ENCODE measurements at places on chromosomes 4 and X.

GRCh38 chr4:152065545-152065944 lies 304.7 kb upstream of the GATB start:
- no peak for DNase-seq

GRCh38 chrX:24204331-24204730 lies 54.8 kb downstream of the ZFX start:
- DNase-seq: no peak

DNA sequence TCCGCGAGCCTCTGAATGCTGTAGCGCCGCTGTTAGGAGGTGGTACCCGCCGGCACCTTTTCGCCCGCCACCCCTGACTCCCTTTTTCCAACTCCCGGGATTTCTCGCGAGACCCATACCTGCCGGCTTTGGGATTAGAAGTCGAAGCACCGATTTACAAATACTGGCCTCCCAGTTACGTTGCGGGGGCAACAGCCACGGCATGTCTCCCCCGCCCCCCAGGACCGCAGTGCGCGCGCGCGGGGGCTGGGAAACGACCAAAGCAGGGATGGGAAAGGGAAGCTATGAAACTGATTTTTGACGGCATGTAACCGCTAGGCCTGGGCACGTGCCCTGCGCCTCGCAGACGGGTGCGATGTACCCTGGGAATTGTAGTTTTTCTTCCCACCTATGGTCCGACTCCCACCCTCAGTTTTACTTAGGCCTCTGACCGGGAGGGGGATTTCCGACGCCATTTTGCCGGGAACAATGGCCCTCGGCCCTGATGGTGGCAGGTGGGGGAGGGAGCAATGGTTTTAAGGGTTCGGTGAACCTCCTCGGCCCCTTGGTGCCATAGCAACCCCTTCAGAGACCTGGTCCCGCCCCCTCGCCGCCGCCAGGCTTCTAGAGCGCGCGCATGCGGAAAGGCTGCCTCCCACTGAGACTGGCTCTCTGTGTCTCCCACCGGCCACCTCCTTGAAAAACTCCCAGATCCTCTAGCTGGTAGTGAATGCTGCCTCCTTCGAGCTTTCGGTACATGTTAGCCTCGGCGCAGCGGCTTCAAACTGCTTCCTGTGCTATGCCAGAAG lies 772 bp upstream of the WNK3 start:
- peak; percentile 61 for DNase-seq

DNA sequence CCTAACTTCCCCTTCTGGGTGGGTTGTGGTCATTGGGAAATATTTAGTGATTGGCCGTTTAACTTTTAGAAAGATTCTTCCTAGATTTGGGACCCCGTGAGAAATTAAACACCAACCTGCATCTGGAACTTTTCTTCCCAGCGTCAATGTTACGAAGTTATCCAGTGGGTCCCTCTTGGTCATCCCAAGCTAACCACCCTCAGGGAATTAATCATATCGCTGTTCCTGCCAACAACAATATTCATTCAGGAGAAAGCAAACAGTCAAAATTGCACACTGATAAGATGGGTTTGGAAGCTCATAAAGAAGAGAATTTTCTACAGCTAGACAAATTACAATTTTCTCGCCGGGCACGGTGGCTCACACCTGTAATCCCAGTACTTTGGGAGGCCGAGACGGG lies 121.2 kb upstream of the STX18 start:
- DNase-seq: no peak

GRCh38 chr4:8149664-8150063 lies 8.9 kb downstream of the ABLIM2 start:
- no peak for DNase-seq

- no peak for DNase-seq
Measured at GRCh38 chrX:55867181-55867651, 149.7 kb downstream of the RRAGB start.

DNA sequence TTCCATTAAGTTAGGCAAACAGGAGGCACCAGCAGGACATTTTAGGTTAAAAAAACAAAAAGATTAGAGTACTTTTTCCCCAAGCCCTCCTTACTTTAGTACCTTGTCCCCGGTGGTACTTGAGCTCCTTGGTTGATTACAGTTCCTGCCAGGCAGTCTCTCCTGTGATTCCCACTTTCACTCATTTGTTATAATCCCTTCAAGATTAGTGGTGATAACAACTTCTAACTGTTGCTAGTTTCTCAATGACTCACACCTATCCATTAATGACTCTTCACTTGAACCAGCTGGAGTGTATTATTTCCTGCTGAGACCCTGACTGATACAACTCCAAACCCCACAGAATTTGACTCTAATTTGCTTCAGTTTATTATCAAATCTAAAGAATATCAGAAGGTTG lies 765.0 kb upstream of the DIAPH2 start:
- no peak for DNase-seq

GRCh38 chr4:166228112-166228511 lies 355.1 kb downstream of the TLL1 start:
- DNase-seq: no peak

GRCh38 chr4:123421227-123421936 lies 24.8 kb downstream of the SPRY1 start:
- DNase-seq: no peak

DNA sequence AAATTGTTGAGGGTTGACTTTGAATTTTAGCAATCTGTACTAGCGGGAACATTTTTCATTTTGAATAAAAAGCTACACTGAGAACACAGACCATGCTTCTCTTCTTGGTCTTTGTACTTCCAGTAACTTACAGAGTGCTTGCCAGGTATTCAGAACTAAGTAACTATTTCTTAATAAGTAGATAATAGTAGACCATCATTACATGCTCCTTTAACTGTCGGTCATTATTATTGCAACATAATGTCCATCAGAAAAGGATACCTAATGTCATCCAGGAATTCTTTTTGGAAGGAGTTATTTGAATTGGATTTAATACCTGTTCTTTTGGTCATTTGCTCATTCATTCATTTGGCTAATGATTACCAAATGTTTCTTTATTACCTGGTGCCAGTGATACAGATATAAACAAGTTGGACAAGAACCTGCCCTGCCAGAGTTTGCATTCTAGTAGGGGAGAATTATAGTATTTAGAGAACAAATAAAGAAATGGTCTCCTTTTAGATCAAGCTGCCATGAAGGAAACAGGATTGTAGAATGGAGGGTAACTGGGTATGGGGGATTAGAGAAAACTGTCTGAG lies 32.7 kb downstream of the CWH43 start:
- no peak for DNase-seq

- no peak for DNase-seq
Measured at GRCh38 chr4:38832206-38832605, 24.4 kb downstream of the TLR6 start.

DNA sequence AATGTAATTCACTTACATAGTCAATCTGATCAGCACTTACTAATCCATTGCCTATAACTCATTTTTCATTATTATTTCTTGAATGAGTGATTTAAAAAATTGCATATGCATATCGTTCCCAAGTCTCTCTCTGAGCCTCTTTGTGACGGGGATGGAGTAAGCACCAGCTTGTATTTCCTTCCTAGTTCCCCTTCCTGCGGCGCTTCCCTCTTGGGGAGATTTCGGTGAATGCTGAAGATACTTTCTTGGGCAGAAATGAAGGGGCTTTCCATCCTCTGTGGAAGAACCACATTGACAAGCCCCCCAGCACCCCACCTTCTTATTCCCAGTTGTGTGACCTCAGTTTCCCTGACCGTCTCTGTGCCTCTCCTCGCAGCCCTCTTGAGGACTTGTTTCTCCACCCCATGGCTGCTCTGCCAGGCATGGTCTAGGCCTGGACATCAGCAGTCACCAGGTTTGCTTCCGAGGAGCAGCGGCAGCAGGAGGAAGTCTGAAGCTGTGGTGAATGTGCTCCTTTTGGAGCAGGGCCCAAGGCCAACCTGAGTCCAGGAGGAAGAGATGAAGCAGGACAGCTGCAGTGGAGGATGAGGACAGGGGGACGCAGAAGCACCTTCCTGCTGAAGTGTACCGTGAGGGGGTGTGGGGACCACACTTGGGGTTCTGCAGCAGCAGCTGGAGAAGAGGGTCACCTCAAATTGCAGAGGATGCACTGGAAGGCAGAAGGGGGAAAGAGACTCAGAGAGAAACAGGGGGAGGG lies 124.9 kb downstream of the IRF2 start:
- DNase-seq: no peak

DNA sequence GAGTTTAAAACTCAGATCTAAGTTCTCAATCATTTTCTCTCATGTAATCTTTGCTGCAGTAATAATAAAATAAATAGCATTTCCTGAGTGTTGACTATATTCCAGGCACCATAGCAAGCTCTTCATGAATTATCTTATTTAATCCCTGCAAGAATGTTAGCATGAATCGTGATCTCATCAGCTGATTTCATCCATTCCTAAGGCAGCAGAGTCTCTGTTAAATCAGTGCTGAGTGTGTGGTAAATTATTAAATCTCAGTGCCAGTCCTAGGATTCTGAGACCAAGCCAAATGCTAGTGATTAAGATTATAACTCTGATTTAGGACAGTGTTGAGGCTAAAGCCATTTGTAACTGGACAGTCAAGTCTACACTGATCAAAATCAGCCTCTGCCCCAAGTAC lies 240.3 kb upstream of the TAPT1 start:
- DNase-seq: no peak

DNA sequence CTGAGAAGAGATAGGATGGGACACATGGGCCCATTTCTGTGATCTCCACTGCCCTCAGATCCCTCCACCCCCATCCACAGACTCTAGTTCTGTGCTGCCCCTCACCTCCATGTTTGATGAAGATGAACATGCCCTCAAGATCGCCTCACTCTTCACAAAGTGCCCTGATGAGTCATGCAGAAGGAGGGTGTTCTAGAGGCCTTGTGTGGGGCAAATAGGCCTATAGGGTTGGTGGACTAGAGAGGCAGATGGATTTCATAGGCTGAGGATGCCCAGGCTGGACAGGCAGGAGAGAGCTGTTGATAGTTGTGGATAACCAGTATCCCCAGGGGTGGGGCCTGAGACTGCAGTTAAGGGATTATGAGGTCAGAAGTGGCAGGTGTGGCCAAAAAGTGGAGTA lies at the start of gene CXorf65:
Gene CXorf65, minus strand, starts transcription at position 314 of the 400 bp plus-strand sequence. Its CDS starts 184 bp downstream, at position 130.
- no peak for DNase-seq

DNA sequence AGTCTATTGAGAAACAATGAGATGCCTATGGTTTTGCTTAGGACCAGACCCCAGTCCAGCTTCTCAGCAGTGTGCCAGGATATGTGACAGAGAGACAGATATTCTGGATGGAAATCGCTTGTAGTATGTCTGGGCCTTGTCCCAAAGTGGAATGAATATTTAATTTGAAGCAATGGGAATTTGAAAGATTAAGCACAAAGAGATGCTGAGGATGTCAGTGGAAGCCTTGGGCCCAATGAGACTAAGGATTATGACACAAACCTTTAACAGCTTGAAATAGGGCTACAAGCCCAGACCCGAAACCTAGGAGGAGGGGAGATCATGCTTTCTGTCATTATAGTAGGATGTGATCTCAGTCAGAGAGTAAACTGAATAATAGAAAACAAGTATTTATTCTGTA lies 459.2 kb downstream of the FAT4 start:
- DNase-seq: no peak

GRCh38 chr4:42641161-42641560 lies 15.7 kb downstream of the ATP8A1 start:
- no peak for DNase-seq

- no peak for DNase-seq
Measured at GRCh38 chr4:78956975-78957374, 17.7 kb upstream of the PAQR3 start.

DNA sequence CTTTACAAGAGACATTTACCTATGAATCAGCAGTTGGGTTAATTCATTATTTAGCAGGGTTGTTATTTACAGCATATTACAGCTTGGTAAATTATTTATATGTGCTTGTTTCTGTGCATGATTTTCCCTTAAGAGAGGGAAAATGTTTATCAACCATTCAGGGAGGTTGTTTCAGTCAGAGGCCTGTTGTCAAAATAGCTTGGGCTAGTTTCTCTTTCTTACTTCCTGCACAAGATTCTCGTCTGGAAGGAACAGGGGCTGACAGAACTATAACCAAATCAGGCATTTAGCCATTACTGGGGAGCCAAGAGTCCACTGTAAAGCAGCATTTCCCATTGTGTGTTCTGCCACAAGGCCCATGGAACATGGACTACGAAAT lies 135.8 kb downstream of the HS6ST2 start:
- no peak for DNase-seq

DNA sequence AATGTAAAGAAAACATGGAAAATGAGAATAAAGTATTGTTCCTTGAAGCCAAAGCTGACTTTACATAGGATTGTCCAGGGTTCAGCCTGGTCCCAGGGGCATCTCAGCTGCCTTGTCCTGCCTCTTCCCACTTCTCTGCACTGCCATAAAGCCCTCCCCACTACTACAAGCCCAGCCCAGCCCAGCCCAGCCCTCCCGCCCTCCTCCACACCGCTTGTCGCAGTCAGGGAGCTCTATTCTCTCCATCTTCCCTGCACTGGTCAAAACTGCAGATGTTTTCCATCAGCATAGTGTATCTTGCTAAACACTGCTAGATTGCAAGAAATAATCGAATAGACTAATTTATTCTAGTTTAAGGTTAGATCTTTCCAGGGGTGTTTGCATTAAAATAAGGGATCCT lies 100.3 kb downstream of the TENM3 start:
- no peak for DNase-seq

- peak; percentile 16 for DNase-seq
Measured at GRCh38 chr4:185039508-185040273, 21.4 kb downstream of the HELT start.

DNA sequence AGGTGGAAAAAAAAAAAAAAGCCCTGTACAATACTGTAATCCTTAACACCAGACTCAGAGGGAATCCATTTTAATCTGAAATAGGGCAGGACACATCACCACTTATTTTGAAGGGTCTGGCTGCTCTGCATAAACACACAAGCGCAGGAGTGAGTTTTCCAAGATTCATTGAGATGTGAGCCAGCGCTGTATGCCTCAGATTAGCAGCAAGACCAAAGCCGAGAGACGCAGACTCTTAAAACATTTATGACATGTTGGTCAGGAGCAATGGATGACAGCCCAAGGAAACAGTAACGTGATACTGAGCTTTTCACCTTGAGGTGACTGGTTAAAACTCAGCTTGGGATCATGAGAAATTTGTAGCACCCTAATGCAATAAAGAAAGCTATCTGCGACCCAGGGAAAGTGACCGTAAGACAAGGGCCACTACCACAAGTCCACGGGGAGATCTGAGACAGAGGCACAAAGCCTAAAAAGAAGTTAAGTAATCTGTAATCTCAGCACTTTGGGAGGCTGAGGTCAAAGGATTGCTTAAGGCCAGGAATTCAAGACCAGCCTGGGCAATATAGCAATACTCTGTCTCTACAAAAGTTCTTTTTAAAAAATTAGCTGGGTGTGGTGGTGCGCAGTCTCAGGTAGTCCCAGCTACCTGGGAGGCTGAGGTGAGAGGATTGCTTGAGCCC lies 210.6 kb downstream of the COL25A1 start:
- DNase-seq: no peak

- no peak for DNase-seq
Measured at GRCh38 chrX:112473654-112474053, 206.1 kb downstream of the LHFPL1 start.

DNA sequence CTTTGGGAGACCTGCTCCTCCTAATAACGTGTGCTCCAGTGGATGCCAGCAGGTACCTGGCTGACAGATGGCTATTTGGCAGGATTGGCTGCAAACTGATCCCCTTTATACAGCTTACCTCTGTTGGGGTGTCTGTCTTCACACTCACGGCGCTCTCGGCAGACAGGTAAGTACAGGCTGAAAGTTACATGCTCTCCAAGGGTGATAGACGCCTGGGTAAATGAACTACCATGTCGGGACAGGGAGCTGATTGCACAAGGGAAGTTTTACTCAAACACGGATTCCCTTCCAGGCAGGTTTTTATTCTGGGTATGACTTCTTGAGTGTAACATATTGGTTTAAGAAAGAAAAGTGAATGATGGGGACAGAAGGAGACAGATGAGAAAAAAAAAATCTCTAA lies 836 bp downstream of the GRPR start:
- DNase-seq: no peak
